Stimulated activated CD8-positive, alpha-beta memory T cell treated with anti-CD3 and anti-CD28 coated beads, Interleukin-15, amount 100 ng/mL, for 1 hour (primary cell): ENCODE measurements at places on chromosomes 5 and 9.
A peak's percentile ranks its signal among the peaks of the same experiment; 100 is the strongest.

- no peak for DNase-seq
These were observed 34.7 kb upstream of the ICE1 start for GRCh38 chr5:5387777-5388176.

DNA sequence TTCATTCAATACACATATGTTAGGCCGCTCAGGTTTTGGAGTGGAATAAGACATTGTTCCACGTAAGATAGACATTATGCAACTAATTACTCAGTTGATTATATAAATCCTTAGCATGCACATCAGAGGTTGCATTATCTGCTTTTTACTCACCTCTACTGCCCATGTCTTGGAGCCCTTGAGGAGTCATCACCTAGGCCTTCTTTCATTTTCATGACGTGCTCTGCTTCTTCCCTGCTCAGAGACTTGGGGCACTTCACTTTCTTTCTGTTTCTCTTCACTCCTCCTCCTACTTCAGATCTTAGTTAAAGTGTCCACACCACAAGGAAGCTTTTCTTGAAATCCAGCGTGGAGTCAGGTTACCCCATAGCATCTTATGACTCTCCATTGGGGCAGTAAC, 241.1 kb downstream of the TLR4 start:
- DNase-seq = no peak

GRCh38 chr5:4576908-4577307, 563.2 kb upstream of the ADAMTS16 start:
- DNase-seq = no peak

DNA sequence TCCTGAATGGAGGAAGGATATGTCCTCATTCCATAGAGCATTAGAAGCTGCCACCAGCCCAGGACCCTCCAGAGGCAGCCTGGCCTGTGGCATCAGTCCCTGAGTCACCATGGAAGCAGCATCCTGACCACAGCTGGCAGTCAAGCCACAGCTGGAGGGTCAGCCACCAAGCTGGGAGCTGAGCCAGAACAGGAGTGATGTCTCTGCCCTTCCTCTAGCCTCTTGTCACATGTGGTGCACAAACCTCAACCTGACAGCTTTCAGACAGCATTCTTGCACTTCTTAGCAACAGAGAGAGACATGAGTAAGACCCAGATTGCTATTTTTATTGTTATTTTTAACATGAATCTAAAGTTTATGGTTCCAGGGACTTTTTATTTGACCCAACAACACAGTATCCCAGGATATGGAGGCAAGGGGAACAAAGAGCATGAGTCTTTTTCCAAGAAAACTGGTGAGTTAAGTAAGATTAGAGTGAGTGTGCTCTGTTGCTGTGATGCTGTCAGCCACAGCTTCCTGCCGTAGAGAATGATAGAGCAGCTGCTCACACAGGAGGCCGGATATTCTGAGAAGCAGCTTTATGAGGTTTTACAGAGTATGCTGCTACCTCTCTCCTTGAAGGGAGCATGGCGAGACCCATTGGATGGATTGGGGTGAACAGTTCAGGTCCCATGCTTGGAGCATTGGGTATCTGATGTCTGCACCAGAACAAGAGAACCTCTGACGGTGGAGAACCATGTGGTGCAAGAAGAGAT, 13.0 kb upstream of the CYFIP2 start:
- peak; percentile 41 for DNase-seq

- no peak for DNase-seq
These were observed 1.6 kb downstream of the ZNF462 start for GRCh38 chr9:106864373-106865143.

DNA sequence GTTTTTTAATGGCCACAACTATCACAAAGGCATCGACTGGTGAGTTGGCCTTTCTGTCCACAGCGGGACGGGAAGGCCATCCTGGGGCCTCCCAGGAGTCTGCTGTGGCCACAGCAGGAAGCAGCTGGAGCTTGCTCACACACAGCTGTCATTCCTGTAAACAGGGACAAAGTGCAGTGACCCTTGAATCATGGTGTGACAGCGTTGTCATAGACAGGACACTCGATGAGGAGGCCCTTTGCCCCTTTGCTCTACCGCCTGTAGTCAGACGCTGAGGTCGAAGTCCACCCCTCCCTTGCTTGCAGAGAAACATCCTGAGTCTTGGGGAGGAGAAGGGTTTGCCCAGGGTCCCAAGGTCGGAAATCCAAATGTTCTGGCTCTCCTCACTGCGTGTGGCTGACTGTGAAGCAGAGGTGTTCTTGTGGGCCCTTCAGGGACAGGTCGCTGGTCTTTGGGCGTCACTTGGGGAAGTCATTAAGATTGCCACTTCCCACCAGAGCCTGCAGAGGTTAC, 35.1 kb downstream of the NDST1 start:
- DNase-seq = no peak

- no peak for DNase-seq
These were observed 106.4 kb downstream of the SLC24A2 start for GRCh38 chr9:19682397-19682796.

DNA sequence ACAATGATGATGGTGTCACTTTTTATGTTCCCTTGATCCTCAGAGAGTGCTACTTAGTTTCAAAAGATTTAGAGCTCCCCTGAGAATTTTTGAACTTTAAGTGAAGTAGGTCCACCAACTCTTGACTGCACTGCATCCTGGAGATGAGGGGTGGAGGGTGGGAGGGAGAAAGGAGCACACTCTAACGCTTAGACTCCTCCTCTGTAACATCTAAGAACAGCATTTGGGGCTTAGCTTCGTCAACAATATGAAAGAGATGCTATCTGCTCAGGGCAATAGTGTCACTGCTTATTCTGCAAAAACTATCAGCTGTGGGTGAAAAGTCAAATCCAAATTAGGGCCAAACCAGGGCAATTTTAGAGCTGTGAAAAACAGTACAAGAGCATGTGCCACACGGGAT, 242.8 kb upstream of the EFNA5 start:
- DNase-seq = no peak

DNA sequence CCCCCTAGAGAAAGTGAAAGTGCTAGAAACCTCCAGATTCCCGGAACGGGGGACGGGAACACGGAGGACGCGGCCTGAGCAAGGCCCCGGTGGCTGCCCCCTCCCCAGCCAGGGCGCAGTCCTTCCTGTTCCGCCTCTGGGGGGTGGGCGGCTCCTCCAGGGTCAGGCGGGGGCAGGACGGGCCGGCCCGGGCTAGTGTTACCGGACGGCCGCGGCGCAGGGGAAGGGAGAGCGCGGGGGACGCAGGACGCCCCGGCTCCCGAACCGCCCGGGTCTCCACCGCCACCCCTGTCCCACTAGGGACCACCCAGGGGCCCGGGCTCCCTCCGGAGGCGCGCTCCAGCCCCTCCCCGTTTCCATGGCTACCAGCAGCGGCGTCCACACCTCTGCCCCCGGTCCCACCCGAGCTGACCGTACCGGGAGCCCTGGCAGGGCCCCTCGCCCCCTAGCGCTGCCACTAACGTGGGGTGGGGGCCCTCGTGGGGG, 579 bp downstream of the SLC12A7 start:
- DNase-seq = no peak

DNA sequence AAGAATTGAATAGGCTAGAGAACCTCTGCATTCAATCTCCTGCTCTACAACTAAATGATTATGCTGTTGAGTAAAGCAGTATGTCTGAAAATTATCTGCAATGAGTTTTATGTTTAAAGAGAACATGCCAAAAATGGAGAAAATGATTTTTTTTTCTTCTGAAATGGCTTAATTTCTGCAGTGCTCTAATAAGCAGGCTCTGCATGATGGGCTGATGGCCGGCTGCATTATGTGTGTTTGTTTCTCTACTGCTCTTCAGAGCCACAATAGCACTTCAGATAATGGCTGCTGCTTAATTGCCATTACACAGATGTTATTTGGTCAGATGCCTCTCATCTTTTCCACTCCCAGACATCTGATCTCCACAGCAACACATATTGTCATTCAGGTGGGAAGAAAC, 286.4 kb upstream of the DMAC1 start:
- DNase-seq = no peak

GRCh38 chr5:132245593-132245992, 11.9 kb upstream of the PDLIM4 start:
- no peak for DNase-seq

DNA sequence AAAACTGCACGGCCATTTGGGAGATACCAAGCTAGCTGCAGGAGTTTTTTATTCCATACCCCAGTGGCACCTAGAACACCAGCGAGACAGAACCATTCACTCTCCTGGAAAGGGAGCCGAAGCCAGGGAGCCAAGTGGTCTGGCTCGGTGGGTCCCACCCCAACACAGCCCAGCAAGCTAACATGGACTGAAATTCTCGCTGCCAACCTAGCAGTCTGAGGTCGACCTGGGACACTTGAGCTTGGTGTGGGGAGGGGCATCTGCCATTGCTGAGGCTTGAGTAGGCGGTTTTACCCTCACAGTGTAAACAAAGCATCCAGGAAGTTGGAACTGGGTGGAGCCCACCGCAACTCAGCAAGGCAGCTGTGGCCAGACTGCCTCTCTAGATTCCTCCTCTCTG, 108.9 kb upstream of the CHD1 start:
- peak; percentile 19 for DNase-seq

- no peak for DNase-seq
These were observed 459.3 kb upstream of the MEF2C start for GRCh38 chr5:89342106-89342876.

- DNase-seq = no peak
These were observed 103.3 kb downstream of the DIRAS2 start for GRCh38 chr9:90539286-90539685.

GRCh38 chr9:88776717-88777497, 214.4 kb upstream of the S1PR3 start:
- DNase-seq = no peak

GRCh38 chr5:83124593-83124992, 47.2 kb downstream of the XRCC4 start:
- no peak for DNase-seq

GRCh38 chr9:104388071-104388470, 116.0 kb upstream of the OR13F1 start:
- DNase-seq = no peak

GRCh38 chr9:122004589-122004988, 88.5 kb downstream of the TTLL11 start:
- no peak for DNase-seq

GRCh38 chr5:58363461-58364249, 96.2 kb downstream of the PLK2 start:
- DNase-seq = no peak

DNA sequence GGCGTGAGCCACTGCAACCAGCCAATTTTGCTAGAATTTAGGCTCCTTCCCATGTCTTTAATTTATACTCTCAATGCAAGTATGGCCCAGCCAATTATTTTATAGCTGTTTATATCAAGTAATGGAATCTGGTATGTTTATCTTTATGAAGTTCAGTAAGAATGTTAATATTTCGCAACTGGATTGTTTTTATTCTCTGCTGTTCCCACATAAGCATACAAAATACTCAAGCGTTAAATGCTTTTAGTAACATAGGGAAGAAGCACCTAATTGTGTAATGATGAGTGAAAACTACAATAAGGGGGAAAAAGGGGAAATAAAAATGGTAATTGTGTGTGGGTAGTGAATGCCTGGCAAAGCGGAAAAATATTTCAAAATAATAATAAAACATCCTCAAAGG, 21.3 kb downstream of the PWWP2A start:
- DNase-seq = no peak

- no peak for DNase-seq
These were observed 182.3 kb downstream of the SPATA31D1 start for GRCh38 chr9:82170866-82171265.
